ENCODE measurements at places on chromosomes 5 and 9.

DNA sequence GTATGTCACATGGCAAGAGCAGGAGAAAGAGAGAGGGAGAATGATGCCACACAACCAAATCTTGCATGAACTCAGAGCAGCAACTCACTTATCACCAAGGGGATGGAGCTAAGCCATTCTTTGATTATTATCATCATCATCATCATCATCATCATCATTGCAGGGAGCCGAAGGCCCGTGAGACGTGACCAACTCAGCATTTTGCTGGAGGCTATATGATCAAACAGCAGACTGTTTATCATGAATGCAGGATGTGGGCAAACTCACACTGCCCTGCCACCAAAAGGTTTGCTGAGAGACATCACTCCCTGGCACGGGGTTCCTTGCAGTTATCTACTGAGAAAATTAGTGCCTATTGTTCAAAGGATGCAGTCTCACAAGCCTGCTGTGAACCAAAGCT lies 8.6 kb upstream of the ZNF169 start:
- no peak for DNase-seq

DNA sequence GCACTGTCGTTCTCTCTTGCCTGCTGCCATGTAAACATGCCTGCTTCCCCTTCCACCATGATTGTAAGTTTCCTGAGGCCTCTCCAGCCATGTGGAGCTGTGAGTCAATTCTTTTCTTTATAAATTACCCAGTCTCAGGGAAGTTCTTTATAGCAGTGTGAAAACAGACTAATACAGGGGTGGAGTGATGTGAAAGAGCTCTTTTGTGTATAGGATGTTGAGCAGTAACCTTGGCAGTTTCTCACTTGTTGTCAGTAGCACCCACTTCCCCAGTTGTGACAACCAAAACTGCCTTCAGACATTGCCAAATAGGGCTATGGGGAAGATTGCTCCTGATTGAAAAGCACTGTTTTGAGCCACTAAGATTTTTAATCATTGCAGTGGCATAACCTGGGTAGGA lies 552.2 kb upstream of the ZNF462 start:
- DNase-seq = no peak

DNA sequence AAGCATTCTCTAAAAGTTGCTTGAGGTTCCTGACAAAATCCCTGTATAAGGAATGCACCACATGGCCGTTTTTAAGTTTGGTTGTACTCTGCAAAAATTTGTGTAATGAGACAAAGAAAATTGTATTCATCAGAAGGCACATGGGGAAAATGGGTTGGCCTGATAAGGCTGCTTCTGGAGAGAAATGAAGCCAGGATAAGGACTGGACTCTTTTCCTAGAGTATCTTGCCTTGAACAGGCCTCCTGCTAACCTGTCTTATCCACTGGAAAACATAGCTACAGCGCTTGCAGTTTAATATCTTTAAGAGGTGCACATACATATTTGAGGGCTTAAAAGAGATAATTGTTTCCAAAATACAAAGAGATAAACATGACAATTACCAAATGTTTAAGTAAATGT lies 41.4 kb upstream of the IFNK start:
- no peak for DNase-seq

GRCh38 chr5:107485184-107485583 lies 185.6 kb downstream of the EFNA5 start:
- no peak for DNase-seq

GRCh38 chr5:119745976-119746375 lies 116.6 kb downstream of the FAM170A start:
- DNase-seq = no peak

GRCh38 chr5:154520861-154521453 lies 42.9 kb upstream of the HAND1 start:
- no peak for DNase-seq

GRCh38 chr5:160961761-160962160 lies 109.8 kb upstream of the ATP10B start:
- DNase-seq = no peak

DNA sequence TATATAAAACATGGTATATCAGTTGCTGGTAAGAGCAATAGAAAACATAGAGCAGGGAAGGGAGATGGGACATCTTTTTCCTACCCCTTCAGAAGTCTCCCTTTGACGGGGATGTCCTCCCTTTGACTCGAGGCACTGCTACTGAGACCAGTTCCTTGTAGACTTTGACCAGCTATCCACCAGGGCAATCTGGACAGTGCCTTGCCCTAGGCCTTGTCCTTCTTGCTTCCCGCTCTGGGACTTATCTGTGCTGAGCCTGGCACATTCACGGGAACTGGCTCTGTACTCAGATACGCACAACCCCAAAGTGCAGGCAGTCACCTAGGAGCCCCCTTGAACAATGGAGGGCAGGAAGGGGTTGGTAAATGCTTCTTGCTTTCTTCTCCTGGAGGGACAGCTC lies 116.6 kb upstream of the ANKH start:
- no peak for DNase-seq

GRCh38 chr5:143586781-143587362 lies 183.4 kb upstream of the NR3C1 start:
- DNase-seq = no peak

DNA sequence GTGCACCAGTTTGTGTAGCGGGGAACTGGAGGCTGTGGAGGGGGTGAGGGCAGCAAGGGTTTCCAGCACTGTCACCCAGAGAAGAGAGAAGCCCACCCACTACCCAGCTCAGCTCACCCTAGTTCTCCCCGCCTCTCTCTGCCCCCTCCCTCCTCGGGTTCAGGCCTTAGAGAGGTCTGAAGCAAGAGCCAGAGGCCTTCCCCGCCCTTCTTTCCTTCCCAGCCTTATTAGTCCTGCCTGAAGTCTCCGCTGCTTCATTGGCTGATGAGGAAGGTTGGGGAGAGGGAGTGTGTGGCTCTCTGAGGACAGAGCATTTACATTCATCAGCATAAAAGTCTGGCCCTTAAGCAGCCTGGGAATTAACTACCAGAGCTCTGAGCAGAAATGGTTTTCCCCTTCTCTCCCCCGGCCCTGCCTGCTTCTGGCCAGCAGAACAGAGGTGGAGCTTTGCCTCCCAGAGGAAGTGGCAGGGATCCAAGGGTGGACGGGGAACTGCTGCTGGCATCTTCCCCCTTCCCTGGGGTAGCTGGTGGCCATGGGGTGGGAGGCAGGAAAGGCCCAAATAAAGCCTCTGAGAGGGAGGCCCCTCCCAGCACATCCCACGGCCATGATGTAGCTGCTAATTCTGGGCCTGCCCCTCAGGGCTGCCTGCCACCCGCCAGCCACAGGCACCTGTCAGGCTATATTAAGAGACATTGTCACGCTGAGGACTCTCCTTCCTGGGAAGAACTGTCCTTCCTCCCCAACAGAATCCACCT lies 4.1 kb downstream of the DNAJB5 start:
- peak; percentile 70 for DNase-seq

DNA sequence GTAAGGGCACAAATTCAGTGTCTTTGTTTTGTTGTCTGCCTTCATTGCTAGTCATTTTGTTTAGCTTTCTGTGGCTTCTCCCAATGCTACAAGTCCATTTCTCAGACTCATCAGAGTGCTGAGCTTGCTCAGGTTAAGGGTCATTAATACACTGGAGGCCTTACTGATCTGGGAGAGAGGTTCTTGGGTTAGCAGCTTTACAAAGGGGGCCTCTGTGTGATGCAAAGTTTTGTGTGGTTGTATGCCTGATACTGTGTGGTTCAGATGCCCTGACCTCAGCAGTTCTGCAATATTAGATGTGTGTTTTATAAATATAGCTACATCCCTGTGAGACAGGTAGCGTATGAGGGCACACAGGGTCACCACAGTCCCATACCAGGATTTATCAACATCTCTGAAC lies 34.8 kb upstream of the SMARCA2 start:
- DNase-seq = no peak

- DNase-seq = no peak
These were observed 2044.9 kb upstream of the CDH6 start for GRCh38 chr5:29148581-29148980.

DNA sequence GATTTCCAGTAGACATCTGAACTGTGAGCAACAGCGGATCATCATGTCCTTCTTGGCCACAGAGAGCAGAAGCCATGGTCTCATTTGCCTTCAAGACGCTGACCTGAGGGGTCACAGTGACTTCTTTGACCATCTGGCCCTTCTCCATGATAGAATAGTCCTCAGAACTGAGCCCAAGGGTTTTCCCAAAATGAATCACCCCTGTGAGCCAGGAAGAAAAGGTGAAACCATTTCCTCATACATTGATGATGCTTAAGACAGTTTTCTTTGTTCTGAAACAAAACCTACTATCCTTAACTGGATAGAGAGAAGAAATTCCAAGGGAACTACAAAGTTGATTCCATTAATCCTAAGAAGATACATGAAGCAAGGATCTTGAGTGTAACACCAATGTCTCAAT lies 503.9 kb downstream of the CTNND2 start:
- DNase-seq = no peak

DNA sequence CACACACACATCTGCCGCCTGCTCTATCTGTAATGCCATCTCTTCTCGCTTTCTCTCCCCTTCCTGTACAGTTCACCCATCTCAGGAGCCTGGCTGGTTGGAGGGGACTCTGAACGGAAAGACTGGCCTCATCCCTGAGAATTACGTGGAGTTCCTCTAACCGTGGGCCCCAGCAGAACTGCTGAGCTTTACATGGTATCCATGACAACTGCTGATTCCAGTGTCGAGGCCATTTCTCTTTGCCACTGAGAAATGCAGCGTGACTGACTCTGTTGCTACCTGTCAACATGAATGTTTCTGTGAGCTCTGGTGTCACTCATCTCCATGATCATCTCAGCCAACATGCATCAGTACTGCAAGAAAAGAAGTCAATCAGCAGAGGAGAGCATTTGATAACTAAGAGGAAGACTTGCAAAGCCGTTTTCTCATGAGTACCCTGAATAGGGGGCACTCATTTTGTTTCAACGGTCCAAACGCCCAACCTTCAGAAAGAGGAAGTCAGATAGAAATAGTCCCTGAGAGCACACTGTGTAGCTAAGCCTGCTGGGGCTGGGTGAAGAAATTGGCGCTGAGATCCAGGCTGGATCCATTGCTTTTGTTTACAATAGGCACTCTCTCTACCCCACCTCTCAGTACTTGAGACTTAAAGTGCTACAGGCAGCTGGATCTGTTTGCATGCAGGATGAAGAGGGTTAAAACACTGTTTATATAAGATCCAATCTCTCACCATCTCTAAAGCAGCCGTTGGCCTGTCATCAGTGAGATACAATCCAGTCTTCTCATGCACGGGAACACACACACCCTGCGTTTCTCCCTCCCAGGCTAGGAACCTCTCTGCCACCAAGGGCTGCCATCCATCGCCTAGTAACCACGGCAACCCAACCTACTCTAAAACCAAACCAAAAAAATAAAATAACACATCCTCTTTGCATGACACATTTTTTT lies 180.9 kb downstream of the NR3C1 start:
- DNase-seq = no peak

DNA sequence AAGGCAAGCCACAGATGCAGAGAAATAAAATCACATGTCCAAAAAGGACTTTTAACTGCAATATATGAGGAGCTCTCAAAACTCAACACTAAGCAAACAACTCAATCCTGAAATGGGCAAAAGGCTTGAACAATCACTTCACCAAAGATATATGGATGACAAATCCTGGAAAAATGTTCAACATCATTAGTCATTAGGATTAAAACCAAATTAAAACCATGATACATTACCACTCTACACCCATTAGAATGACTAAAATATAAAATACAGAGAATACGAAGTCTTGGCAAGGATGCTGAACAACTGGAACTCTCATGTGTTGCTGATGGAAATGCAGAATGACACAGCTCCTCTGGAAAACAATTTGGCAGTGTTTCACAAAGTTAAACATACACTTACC lies 277.4 kb downstream of the TLE1 start:
- DNase-seq = peak; percentile 60

- no peak for DNase-seq
These were observed 35.8 kb downstream of the FSD1L start for GRCh38 chr9:105483618-105484017.

DNA sequence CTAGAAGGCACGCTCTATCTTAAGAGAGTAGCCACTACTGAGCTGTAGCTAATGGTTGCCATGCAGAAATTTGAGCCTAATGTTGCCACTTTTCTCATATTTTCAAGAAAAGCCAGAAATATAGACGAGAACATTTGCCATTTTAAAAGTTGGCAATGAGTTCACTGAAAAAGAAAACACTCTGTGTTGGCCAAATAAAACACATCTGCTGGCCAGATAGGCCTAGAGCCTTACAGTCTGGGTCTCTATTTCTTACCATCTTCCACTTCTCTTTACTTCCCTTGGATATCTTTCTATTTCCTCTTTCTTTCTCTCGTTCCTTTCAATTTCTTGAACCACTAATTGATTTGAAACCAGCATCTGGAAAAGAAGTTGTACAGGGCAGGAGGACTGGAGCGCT lies 36.6 kb upstream of the VCAN start:
- DNase-seq = peak; percentile 28

DNA sequence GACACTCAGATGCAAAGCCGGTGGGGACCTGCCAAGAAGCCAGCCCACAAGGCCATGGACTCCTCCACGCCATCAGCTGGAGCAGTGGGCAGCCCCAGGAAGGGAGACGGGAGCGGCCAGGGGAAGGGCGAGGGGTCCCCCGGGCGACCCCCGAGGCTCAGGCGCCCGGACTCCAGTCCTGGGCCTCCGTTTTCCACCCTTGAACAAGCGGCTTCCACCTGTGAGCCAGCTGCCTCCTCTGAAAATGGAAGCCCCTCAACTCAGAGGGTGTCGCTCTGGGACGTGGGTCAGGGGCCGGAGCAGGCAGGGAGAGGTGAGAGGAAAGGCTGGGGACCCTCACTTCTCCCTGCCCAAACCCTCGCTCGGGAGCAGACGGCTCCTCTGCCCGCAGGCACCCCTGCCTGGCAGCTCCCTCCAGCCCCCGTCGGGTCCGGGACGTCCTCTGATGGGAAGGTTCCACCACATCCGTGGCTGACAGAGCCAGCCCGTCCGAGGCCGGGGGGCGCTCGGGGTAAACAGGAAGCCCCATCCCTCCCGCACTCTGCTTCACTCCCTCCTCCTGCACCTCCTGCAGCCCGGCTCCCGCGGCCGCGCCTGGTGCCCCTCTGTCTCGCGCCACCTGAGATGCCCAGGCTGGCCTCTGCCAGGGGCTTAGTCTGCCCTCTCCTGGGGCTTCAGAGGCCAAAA lies 3.7 kb upstream of the EGFL7 start:
- no peak for DNase-seq

DNA sequence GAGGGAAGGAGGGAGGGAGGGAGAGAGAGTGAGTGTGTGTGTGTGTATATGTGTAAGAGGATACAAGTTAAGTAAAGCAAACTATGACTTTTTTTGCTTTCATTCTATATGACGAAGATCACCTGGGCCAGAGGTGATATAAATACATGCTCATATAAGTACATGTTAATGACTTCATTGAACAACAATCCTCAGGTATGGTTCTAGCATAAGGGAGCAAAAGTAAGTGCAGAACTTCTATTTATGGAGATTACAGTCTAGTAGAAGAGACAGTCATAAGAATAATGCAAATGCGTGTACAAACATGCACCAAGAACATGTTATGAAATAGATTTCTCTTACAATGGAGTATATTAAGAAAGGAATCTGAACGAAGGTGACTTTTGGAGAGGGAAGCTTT lies 1804.0 kb downstream of the MAT2B start:
- no peak for DNase-seq
